Hematopoietic multipotent progenitor cell treated with erythropoietin and hydrocortisone succinate and interleukin-3 and kit ligand, for 6 days (in vitro differentiated cells): ENCODE measurements at places on chromosomes 2 and 18.
A peak's percentile ranks its signal among the peaks of the same experiment; 100 is the strongest.

DNA sequence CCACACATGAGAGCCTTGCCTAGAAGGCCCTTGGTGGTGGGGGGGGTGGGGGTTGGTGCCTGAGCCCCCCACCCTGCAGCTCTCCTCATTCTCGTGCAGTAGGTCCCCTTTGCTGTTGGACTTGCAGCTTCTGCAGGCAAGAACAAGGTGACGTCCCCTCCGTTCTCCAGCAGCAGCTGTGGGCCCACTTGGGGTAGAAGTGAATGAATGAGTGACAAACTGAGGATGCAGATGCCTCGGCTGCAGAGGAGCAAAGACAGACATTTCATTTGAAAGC lies 88.6 kb upstream of the CTDP1 start:
- no peak for DNase-seq

DNA sequence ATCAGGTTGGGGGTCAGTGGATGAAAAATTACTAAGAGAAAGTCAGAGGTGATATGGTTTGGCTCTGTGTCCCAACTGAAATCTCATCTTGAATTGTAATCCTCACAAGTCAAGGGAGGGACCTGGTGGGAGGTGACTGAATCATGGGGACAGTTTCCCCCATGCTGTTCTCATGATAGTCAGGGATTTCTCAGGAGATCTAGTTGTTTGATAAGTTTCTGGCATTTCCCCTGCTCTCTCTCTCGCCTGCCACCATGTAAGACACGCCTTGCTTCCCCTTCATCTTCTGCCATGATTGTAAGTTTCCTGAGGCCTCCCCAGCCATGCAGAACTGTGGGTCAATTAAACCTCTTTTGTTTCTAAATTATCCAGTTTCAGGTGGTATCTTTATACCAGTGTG lies 945.8 kb upstream of the CRIM1 start:
- no peak for DNase-seq

DNA sequence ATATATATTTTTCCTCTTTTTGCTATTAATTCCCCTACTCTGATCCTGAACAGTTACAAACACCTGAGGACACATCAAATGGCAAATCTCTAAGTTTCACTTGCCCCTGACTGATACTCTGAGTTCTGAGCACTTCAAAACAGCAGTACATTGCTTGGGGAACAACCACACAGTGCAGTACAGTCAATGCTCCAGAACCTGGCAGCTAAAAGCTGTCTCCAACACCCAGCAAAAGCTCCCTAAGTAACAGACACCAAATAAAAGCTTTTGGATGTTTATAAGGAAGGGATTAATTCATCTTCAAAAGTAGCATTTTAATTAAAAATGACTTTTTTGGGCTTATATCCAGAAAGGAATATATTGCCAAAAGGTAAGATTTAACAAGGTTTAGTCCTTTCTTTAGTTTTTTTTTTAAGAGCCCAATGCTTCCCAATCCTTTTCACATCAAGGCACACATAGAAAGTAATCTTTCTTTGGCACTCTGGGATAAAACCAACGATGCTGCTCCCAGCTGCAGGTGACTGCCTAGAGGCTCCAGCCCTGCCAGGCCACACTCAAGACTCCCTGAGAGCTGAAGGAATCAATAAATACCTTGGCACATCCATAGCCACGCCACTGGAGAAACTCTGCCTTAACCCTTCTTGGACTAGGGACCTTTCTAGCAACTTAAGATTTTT lies 164.9 kb upstream of the ZFP36L2 start:
- DNase-seq, result no peak

DNA sequence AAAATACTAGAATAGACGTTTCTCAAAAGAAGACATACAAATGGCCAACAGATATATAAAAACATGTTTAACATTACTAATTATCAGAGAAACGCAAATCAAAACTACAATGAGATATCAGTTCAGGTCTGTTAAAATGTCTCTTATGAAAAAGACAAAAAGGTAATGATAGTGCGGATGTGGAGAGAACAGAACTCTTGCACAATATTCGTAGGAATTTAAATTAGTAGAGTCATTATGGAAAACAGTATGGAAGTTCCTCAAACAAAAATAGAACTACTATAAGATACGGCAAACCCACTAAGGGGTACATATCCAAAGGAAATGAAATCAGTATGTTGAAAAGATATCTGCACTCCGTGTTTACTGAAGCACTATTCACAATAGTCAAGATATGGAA lies 167.5 kb upstream of the CWC22 start:
- DNase-seq, result no peak

DNA sequence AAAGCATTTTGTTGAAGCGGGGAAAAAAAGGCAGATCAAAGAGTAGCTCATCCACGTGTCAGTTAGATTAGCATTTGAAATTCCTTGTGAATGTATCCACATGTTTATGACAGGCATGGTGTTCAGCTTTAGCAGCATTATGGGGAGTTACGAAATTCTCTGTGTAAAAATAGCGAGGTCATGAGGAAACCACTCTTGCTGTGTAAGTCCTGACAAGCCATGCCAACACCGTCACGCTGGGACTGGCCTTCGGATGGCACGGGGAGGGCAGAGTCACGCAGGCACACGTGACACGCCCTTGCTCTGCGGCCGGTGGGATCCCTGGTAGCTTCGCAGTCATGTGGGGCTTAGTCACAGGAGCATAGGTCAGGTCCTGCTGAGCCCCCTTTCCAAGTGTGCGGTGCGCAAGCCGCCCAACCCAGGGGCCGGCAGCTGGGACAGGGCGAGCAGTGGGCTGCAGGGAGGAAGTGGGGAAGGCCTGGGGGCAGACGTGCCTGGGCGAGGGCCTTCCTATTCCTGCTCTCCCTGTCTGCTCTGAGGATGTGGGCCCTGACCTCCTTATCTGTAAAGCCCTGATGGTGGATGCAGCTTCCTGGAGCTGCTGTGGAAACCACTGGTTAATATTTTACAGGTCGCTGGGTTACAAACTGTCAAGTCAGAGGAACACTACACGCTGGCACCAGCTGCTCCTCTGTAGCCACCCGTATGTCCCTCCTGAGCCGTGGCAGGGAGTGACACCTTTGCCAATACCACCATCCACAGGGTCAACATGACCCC lies 18.0 kb downstream of the MBP start:
- peak; percentile 95 for DNase-seq

DNA sequence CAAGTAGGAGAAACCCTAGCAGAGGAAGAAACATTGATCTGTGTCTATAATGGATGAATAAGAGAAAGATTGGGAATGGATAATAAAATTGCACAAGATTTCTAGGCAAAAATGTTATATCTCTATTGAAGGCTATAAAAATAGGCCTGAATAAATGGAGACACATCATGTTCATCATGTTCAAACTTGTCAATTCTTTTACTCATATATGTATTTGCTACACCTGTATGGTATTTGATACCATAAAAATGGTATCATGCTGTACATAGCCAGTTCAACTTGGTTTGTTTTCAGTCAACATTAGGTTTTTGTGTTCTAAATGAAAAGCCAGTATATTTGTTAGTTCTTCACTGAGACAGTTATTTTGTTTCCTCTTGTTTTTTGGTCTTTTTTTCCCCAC lies 132.2 kb upstream of the RNF152 start:
- no peak for DNase-seq

DNA sequence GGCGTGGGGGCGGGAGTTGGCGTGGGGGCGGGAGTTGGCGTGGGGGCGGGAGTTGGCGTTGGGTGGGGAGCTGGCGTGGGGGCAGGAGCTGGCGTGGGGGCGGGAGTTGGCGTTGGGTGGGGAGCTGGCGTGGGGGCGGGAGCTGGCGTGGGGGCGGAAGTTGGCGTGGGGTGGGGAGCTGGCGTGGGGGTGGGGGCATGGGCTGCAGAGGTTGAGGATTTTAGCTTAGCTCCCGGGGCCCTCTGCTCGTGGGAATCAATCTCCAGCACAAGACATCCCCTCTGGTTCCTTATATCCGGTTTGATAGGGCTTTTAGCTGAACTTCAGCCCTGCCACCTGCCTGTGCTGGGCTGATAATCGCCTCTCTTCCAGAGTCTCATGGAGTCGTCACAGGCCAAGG lies 177.0 kb downstream of the LDLRAD4 start:
- peak; percentile 37 for DNase-seq

DNA sequence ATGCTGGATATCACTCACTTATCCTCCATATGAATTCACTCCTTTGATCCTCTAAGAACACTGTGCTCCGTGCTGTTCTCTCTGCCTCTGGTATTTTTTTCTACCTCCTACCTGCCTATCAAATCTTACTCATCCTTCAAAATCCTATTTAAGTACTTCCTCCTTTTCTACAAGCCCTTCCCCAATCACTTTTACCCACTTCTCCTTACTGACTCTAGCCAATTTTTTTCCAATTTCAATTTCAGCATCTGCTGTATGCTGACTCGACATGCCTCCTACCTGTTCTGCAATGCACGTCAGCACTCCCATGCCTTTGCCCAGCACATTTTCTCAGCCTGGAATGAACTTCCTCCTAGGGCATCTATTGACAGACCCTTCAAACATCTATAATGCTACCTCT lies 37.3 kb upstream of the LNPK start:
- no peak for DNase-seq

- peak; percentile 51 for DNase-seq
These were observed 48.0 kb upstream of the ATP6V1B1 start for GRCh38 chr2:70887550-70888246.

DNA sequence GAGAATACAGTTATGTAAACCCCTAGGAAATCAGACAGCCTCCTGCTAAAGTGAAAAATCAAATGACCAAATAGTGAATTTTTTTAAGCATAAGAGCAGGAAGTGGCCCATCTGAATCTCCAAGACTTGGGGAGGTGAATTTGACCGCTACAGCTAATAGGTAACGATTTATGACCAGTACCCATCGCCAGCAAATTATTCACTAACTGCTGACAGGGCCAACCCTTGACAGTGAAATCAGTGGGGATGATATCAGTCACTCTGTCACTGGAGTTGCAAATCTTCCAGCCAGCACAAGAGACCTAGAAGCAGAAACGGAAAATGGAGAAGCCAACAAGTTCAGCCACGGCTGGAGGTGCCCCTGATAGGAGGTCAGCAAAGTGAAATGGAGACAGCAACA lies 164.3 kb upstream of the PIK3C3 start:
- DNase-seq, result no peak

- no peak for DNase-seq
These were observed 37.9 kb downstream of the NCK2 start for GRCh38 chr2:105782646-105783045.

- no peak for DNase-seq
These were observed 84.3 kb downstream of the ACOXL start for GRCh38 chr2:110816404-110817365.

- DNase-seq, result no peak
These were observed 82.7 kb downstream of the MRO start for GRCh38 chr18:50737127-50737526.

- DNase-seq, result peak; percentile 51
These were observed 16.4 kb upstream of the STARD7 start for GRCh38 chr2:96225016-96225533.

DNA sequence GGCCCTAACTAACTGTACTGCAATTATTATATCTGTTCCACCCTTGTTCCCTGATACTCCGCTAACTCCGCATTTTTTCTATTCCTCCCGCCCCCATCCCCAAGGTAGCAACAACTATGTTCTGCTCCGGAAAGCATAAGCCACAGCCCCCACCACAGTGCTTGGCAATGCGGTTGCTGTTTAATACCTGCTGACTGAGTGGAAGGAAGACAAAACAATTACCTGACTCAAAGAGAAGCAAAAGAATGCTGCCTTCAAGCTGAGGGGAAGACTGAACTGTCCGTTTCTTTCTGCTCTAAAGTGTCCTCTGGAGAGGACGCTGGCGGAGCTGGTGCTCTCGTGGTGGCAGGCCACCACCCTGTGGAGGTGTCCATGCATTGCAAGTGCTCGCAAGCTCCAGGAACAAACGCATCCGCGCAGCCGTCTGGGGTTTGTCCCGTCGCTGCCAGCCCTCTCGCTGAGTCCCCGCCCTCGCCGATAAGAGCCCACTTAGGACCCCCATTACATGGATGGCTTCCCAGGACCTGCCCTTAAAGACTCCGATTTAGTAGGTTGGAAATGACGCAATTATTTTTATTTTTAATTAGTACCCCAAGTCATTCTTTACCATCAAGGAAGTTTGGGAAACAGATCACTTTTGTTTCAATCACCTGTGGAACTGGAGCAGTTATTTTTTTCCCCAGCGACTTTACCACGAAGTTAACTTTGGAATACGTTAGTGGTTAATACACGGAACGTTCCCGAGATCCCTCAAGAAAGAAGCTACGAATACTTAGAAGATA lies 1.6 kb upstream of the MYL12A start:
- peak; percentile 96 for DNase-seq

DNA sequence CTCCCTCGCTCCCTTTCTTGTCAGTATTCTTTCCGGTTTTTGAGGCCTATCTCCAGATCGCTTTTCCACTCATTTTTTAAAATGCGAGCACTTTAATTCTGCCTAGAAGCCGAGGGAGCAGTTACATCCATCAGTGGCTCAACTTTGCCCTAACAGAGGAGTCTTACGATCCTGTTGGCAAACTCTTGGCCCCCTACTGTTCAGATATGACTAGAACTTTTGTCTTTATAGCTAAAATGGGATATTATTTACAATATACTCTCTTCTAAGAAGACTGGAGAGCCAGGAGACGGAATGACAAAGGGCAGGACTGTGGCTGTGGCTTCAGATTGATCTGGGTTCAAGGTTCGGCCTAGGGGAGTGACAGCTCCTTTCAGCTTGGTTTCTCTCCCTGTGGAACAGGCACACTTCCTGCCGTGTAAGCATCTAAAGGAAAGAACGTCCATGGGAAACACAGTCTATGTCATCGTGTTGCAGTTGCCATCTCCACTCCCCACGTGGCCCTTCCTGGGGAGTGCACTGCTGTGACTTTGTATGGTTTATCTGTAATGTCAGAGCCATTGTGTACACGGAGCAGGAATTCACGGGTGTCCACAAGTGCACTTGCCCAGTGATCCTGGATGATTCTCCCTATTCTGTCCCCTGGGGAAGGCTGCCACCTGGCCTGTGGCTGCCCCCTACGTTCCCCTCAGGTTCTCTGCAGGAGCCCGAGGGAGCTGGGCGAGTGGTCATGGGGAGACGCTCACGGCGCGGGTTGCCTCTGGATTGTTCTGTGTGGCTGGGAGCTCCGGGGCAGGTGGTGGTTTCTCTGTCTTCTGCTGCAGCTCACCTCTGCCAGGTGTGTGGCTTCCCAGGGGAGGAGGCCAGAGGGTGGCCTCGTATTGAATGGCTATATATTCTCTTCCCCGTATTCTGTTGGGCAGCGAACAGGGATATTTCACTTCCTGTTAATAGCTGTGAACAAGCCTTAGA lies 222.0 kb downstream of the LDLRAD4 start:
- DNase-seq, result peak; percentile 24

DNA sequence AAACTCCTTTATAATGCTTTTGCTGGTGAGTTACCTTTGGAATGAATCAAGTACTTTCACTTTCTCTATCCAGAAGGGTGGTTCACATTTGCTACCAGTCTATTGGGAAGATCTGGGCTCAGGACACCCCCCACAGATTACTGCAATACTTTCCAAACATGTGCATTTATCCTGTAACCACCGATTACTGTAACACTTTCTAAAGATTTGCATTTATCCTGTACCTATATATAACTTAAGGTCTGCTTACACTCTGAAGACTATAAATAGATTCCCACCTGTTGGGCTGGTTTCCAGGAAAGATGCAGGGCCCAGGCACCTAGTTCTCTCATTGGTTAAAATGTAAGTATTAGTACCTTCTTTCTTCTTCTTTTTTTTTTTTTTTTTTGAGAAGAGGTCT lies 113.0 kb upstream of the NEDD4L start:
- DNase-seq, result no peak

GRCh38 chr2:10659898-10660568 lies 29.7 kb downstream of the NOL10 start:
- peak; percentile 56 for DNase-seq
